ENCODE measurements at places on chromosomes 11 and 22.

DNA sequence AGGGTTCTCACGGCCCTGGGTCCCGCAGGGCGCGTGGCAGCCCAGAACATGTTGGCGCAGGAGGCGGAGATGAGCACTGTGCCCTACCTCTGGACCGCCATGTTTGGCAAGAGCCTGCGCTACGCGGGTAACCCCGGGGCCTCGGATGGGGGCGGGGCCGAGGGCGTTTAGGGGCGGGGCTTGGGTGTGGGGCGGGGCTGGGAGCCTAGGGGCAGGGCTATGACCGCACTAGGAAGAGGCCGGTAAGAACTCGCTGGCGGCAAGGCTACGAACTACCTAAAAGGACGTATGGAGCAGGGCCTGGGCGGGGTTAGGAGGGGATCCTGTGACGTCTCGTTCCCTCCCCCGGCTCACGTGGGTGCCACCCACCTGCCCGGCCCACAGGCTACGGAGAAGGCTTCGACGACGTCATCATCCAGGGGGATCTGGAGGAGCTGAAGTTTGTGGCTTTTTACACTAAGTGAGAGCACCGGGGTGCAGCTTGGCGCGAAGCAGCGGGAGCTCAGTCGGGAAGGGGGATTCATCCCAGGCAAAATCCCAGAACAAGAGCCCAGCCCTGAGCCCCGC, 2.8 kb upstream of the LZTR1 start:
- no peak for DNase-seq

- no peak for DNase-seq
Observed at GRCh38 chr11:69244266-69244665, 49.7 kb upstream of the MYEOV start.

- no peak for DNase-seq
Observed at GRCh38 chr11:57793351-57794115, 31.9 kb downstream of the CTNND1 start.

- DNase-seq: no peak
Observed at GRCh38 chr22:25875461-25875860, 133.5 kb downstream of the MYO18B start.

GRCh38 chr11:61297746-61298145, 2.6 kb upstream of the VWCE start:
- DNase-seq: no peak

GRCh38 chr22:48175721-48176120, 1413.3 kb downstream of the TBC1D22A start:
- DNase-seq: no peak

DNA sequence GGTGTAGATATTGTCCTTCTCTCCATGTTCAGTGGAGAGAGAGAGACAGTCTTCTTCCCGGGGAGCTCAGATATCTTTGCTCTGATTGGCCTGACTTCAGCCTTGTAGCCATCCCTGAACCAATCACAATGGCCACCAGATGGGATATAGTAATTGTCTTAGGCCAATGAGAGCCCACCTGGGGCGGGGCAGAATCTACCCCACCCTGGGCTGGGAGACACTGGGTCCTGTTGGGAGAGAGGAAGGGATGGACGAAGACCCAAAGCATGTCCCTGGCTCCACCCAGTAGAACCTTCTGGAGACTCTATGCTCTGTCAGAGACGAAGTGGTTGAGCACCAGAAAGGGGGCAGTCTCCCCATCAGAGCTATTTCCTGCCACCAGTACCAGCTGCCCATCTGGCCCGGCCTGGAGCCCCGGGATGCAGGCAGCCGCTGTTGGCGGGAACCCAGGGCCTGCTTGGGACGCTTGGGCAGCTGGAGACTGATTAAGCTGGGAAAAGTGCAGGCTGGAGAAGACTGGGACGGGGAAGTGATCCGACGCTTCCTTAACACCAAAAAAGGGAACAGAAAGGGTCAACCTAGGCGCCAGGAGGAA, 31.6 kb upstream of the CBX7 start:
- no peak for DNase-seq

DNA sequence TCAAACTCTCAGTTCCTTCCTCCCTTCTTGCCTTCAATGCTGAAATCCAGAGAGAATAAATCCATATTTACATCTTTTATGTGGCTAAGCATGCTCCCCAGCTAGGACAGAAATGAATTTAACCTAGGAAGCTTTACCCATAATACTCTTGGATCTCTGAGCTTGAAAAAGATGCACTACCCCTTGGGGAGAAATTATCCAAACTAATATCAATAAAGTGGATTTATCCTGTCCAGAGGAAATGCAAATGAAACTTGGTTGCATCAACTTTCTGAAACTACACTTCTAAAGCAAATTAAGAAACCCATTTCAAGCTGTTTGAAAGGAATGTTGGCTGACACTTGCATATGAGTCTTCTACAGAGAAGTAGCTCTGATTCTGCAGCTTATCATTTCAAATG, 347.9 kb downstream of the TTC28 start:
- no peak for DNase-seq
